Neural crest cell (in vitro differentiated cells): ENCODE measurements at places on chromosomes 3 and 15. TPM values are rescaled to one million over a fixed set of nuclear protein-coding genes. Genes with fewer than 3 reads are reported as not detected.

DNA sequence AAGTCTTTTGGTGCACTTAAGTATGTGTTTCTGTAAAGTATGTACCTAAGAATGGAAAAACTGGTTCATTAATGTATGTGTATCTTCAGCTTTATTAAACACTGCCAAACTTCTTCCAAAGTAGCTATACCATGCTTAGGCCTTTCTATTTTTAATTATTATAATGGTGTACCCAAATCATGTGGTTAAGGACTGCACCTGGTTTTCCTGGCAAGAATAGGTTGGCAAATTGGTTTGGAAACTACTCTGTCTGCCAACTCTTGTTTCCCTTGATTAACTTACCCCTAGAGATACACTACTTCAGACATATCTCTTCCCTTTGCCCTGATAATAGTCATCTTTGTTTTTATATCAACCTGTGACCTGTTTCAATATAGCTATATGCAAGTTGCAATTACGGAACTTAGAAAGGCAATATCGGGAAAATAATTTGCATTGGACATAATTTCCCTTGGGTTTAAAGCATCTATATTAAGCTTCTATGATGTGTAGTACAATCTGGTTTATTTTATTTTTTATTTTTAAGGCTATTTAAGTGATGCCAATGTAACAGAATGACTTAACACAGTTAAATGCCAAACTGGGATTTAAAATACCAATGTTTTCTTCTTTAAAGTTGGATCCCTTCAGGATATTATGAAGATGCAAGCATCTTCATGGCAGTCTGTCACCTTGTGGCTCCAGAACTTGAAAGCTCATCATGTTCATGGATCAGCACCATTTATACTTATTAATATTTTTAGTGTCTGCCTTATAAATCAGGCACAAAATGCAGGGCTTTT lies 40.6 kb upstream of the TMEM108 start:
- DNase-seq: no peak

GRCh38 chr3:192875971-192876565 lies 41.6 kb downstream of the MB21D2 start:
- DNase-seq: no peak

DNA sequence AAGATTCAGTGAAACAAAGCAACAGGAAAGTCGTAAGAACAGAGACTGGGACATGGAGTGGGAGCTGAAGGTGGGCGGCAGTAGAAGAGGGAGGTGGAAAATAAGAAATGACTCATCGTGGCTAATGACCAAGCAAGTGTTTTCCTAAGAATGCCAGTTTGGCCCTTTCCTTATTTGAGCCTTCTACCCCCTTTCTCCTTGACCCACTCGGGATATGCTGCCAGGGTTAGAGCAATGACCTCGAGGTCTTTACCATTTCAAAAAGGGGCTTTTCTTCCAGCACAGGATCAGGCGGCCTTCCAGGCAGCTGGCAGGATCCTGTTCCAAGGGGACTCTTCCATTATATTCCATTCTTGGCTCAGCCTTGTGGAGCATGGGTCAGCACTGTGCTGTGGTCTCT lies 241.1 kb downstream of the RYR3 start:
- DNase-seq: no peak

DNA sequence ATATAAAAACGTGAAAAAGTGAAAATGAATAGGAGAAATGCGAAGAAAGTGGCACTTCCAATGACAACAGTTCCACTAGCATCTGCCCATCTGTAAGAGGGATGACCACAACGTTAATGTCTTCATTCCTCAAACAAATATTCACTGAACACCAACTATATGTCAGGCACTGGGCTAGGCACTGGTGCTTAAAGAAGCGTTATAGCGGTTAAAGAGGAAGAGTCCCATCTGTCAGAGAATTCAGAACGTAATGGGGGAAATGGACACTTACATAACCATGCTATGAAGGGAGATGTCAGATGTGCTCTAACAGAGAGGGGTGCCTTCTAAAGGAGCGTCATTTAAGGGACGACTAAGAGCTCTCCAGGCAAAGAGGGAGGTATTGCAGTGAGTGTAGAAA lies 8.2 kb downstream of the RUBCN start:
- no peak for DNase-seq

DNA sequence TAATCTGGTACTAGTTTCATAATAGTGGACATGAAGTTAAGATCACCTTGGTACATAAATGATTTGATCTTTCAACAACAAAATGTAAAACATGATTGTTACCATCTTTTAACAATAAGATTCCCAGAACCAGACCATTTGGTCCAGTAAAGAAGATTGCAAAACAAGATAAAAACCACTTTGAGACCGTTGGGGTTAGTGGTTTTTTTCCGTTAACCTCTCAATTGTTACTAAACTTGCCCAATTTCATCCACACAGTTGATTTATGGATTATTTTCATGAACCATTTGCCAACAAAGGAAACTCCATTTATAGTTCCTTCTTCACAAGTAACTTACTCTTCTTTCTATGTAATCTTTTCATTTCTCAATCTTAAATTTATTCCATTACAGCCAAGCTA lies 53.8 kb downstream of the ATP8B4 start:
- DNase-seq: no peak

- no peak for DNase-seq
These were observed 26.7 kb upstream of the TMEM158 start for GRCh38 chr3:45252826-45253225.

- no peak for DNase-seq
These were observed 118.9 kb downstream of the DPH6 start for GRCh38 chr15:35427091-35427490.

GRCh38 chr15:77430213-77430612 lies 9.5 kb downstream of the HMG20A start:
- no peak for DNase-seq

DNA sequence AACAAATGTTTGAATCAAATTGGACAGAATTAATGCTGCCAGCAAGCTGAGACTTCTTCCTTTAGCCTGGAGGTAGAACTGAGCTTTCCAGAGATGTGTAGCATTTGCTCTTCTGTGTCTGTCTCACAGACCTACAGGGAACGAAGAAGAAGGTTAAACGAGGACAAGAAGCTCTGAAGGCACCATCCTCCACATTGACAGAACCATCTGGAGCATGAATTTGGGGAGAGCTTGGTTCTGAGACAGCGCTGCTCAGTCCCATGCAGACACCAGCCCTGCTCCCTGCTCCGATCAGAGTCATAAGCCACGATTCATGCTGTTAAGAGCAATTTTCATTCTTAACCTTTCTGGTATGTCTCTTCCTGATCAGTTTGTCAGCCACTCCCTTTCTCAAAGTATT lies 7.7 kb upstream of the KY start:
- DNase-seq: no peak

- peak; percentile 63 for DNase-seq
These were observed at the start of gene CYFIP1 for GRCh38 chr15:22980189-22981050. Gene CYFIP1 (minus strand): TSS chr15:22980368. CDS start chr15:22947285, 33,083 bp downstream.

GRCh38 chr3:191336833-191337232 lies 6.5 kb upstream of the UTS2B start:
- no peak for DNase-seq

DNA sequence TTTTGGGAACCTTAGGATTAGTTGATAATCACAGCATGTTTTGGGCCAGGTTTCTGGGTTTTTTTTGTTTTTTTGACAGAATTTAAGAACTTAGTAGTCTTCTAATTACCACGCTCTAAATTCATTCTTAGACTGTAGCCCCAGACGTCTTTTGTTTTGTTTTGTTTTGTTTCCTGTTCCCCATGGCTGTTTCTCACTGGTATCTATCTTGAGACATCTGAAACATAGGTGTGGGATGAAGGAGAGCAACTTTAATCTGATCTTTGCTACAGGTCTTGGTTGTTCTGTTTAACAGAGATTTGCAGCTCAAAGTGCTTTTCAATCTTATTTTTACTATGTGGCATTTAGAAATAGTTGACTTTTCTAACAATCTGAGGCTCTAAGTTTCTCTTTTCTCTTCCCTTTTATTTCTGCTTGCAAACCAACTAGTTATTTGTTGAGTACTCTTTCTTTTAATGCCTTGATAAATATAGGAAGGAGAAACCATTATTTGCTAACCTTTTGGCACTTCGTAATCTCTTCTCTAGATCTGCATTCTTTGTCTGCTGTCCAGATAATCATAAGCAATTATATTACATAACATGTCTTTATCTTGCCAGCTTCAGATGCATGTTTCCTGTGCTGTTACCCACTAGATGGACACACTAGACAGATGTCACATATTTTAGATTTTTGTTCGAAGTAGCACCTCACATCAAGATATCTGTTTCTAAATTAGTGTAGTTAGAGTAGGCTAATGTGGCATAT lies 40.9 kb downstream of the FBXL2 start:
- DNase-seq: no peak

GRCh38 chr15:43070249-43070648 lies 35.6 kb downstream of the UBR1 start:
- DNase-seq: no peak

DNA sequence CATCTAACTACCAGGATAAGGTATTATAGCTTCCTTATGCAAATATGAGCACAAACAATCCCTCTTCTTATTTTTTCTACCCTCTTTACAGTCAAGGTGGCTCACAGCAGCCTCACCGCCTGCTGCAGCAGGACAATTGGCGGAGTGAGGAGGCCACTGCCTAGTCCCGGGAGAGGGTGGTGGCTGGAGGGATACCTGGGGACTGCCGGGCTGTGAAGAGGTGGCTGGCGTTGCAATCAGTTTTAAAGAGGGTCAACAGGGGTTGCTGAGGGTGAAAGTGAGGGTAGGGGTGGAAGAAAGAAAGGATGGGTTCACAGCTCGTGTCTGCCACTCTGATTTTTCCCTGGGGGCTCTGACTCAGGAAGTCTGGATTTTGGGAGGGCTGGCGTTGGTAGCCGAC lies 105.1 kb upstream of the SLC6A6 start:
- DNase-seq: no peak

GRCh38 chr3:47571391-47572175 lies 7.1 kb downstream of the CSPG5 start:
- peak; percentile 68 for DNase-seq

DNA sequence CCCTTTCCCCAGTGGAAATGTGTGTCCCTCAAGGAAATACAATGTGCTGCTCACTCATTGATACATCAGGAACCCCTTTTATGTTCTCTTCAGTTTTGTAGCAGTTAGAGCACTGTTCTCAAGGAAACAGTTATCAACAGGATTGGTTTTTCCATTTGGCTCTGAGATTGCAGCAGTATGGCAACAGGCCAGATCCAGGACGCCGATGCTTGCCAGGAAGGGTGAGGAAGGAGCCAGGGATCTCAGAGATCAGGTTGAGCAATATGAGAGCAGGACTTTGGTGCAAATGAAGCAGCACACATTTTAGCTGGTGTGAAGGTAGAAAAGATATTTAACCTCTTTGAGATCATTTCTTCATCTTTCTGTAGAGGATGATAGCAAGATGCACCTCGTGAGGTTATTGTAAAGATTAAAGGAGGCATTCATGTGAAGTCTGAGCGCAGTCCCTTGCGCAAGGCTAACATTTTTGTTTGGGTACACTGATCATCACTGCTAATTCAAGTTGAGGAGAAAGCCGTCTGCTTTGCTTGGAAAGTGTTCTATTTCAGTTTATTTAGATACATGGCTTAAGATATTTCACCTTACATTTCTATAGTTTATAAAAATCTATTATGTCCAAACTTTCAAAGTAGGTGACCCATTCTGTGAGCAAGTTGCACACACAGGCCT lies 68.5 kb downstream of the KCNH8 start:
- DNase-seq: no peak

GRCh38 chr15:36110659-36110993 lies 468.8 kb upstream of the CDIN1 start:
- DNase-seq: no peak

DNA sequence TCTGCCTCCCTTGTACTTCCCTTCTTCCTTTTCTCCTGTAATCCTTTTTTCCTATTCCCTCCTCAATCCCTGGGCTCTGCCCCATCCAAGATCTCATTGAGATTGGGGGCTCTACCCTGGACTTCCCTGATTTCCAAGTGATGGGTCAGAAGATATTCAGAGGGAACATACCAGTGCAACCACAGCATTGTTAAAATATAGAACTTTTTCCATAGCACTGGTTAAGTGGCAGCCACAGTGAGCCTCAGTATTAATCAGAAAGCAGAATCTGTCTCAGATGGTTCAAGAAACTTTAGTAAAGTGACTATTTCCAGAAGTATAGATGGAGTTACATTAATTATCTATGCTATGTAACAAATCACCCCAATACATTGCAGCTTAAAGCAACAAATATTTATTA lies 18.7 kb upstream of the SCN10A start:
- no peak for DNase-seq

GRCh38 chr15:41809526-41810220 lies 18.2 kb upstream of the JMJD7 start:
- no peak for DNase-seq

DNA sequence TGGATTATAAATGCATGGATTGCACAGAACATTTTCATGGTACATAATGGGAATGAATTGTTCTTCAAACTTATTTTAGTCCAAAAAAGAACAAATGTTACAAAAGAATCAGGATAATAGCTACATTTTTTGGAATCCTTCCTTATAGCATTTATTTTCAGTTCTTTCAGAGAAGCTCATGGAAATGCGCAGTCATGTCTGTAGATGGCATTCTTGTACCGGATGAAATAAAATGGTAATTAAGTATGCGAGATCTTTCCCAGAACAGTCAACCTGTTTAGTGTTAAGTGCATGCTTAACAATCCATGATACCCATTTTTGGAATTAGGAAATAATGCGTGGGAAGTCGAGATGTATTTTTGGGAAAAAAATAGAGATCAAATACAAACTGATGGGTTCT lies 38.2 kb upstream of the GOLGA8B start:
- DNase-seq: no peak

DNA sequence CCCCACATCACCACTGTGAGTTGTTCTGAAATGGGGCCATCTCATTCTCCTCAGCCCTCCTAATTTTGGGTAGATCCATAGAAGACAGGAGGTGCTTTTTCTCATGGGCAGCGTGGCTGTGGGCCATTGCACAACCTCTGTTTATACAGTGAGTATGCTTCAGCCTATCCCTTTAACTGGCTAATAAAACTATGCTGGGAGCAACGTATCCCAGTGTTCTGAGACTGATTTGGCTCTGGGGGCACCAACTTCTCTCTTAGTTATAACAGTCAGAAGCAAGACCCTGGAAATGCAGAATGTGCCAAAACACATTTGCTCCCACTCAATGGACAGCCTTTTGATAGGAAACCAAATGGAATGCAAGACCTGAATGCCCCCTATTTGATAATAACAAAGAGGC lies 97.1 kb upstream of the ICE2 start:
- DNase-seq: no peak

Gene ZCWPW2
- 0.30 TPM in 1 of 2 replicates, not detected in the other for total RNA-seq

Gene ADGRG7
- total RNA-seq: not detected in 2 replicates

Gene PCSK6
- total RNA-seq: 4.5 and 5.4 TPM in 2 replicates

Gene HIGD2B
- not detected in 2 replicates for total RNA-seq

Gene TNIK
- 32.3 and 39.0 TPM in 2 replicates for total RNA-seq

Gene DAPK2
- total RNA-seq: 8.5 and 8.8 TPM in 2 replicates

Gene PEX11A
- 7.2 and 7.9 TPM in 2 replicates for total RNA-seq

Gene FRMD4B
- total RNA-seq: 17.2 and 18.5 TPM in 2 replicates

Gene LNP1
- 6.9 TPM in 2 replicates for total RNA-seq

Gene OGG1
- total RNA-seq: 38.6 and 39.8 TPM in 2 replicates

Gene SUCNR1
- total RNA-seq: not detected in 2 replicates

Gene C3orf22
- not detected in 2 replicates for total RNA-seq

Gene RAD18
- 34.2 and 36.3 TPM in 2 replicates for total RNA-seq

Gene PLCH1
- total RNA-seq: 21.4 and 22.4 TPM in 2 replicates

Gene IQCF5
- not detected in 2 replicates for total RNA-seq

Gene ZMYND10
- total RNA-seq: 2.3 and 2.5 TPM in 2 replicates
